ENCODE measurements at places on chromosomes 1 and 21.

- DNase-seq, result no peak
These were observed 17.1 kb downstream of the ARHGEF16 start for GRCh38 chr1:3471356-3472087.

- no peak for DNase-seq
These were observed 10.0 kb downstream of the SCNN1D start for GRCh38 chr1:1290238-1290731.

GRCh38 chr1:36753451-36753850 is 270.7 kb upstream of the CSF3R start:
- DNase-seq, result no peak

GRCh38 chr1:51255331-51255730 is 19.3 kb downstream of the RNF11 start:
- DNase-seq, result no peak

DNA sequence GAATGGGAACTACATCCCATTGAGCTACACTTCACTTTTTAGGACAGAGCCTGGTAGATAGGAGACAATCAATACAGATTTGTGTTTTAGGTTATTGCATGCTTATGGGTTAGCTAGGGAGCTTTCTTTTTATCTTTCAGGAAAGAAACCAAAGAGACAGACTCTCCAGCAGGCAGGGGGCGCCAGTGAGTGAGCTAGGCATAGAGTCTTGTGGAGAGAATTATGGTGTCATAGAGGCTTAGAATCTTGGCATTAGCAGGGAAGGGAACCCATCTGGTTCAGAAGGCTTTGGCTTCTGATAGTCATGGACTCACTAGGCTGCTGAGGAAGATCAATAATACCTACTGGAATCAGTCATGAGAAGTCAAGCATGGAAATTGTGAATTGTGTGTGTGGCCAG is at the start of gene SMCP:
TSS of gene SMCP (plus strand) at position 281 of the 400 bp plus-strand sequence. CDS start 6,101 bp downstream, outside the sequence.
- DNase-seq, result no peak

Data from NCI-H1105 treated with DMSO at 0.1 percent for 48 hours (cell line).